NCI-H2171 (cell line): ENCODE measurements at places on chromosomes 12 and 14.

DNA sequence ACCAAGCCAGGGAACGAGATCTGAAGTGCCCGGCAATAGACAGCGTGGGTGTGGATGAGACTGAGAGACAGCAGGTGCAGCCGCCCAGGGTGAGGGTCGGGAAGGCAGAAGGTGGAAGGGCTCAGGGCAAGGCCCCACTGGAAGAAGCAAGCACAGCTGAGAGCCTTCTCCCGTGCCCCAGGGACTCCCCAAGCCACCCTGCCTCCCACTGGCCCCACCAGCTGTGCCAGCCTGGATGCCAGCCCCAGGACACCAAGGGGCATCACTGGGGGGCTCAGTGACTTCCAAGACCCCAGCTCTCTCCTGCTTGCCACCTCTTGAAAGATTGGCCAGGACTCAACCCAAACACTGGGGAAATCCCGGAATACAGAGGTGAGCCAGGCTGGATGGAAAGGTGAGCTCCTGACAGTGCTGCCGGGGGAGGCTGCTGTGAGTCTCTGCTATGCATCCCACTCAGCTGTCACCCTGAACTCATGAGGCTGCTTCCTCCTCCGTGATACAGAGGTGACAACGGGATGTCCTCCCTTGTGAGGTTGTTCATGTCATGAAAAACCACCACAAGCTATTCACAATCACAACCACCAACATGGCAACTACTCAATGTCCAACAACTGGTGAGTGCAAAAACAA, 13.8 kb downstream of the TESC start:
- no peak for DNase-seq

DNA sequence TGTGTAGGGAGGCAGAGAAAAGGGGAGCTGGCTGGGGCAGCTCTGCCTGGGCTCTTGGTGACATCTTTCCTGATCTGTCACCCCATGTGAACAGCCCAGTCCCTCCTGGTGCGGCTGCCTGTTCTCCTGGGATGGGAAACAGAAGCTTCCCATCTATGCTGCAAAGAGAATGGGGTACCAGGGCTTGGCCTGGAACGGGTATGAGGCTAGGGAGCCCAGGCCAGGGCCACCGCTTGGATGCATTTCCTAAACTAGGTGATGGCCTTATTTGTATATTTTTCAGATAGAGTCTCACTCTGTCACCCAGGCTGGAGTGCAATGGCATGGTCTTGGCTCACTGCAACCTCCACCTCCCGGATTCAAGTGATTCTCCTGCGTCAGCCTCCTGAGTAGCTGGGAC, 48.6 kb upstream of the PRMT8 start:
- DNase-seq, result no peak

DNA sequence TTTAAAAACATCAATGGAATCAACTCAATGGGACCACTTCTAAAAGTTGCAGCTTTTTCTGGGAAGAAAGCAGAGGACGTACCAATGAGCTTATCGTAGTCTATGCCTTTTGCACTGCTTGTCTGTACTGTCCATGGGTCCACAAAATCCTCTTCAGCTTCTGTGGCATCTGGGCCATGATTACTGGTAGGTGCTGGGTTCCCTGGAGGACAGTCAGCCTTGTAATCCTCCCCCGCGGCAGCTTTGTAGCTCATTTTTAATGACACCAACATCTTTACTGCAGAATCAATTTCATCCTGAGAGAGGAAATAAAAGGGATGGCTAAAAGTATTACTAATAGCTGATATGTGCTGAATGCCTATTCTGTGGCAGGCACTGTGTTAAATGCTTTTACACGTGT, 38.5 kb downstream of the SLC25A47 start:
- DNase-seq, result no peak

GRCh38 chr12:109147954-109148353, 31.6 kb downstream of the ACACB start:
- DNase-seq, result no peak

GRCh38 chr14:73809391-73809790, 42.2 kb upstream of the PTGR2 start:
- DNase-seq, result no peak

GRCh38 chr14:104137297-104138097, 890 bp upstream of the KIF26A start:
- DNase-seq, result peak; percentile 73

- no peak for DNase-seq
Observed at GRCh38 chr12:109356577-109356976, 8.9 kb downstream of the MYO1H start.

- DNase-seq, result no peak
Observed at GRCh38 chr14:24859559-24859958, 190.4 kb downstream of the STXBP6 start.

GRCh38 chr14:93929048-93929535, 1.9 kb downstream of the FAM181A start:
- DNase-seq, result no peak

GRCh38 chr12:3355378-3355900, 135.6 kb upstream of the PRMT8 start:
- no peak for DNase-seq

DNA sequence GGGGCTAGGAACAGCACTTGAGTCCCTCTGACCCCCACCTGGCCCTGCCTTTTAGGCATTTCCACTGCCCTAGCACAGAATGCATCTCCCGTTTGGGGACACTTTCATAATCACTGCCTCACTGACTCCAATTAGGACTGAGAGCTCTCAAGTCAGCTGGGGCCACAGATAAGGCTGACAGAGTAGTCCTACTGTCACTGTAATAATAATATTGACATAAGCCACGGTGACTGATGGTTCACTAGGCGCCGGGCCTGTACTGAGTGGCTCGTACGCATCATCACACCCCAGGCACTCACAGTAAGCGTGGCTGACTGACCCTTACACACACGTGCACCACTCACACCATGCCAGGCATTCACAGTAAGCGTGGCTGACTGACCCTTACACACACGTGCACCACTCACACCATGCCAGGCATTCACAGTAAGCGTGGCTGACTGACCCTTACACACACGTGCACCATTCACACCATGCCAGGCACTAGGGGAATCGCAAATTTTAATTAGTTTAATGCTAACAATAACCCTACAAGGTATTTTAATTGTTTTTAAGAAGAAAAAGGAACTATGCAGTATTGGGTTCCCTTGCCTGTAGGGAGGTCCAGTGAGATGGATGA, 87.7 kb downstream of the CHGA start:
- no peak for DNase-seq

GRCh38 chr14:104639471-104639870, 34.9 kb upstream of the TMEM179 start:
- DNase-seq, result no peak

- DNase-seq, result no peak
Observed at GRCh38 chr12:71440763-71441748, 1.5 kb downstream of the LGR5 start.

DNA sequence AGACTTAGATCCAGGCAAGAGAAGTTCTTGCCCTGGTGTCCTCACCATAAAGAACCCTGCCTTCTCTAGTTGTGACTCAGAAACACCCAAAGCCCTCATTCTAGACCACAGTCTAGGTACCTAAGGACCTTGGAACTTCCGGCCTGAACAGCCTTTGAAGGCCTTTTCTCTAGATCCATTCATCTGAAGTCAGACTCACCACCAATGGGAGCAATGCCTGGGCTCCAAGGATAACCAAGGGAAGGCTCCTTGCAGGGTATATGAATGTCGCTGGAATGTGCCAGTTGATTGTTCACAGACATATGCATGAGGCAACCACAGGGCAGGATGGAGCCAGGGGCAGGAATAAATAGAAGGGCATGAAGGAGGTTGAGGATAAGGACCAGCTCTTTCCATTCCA, 86.3 kb downstream of the PLCZ1 start:
- no peak for DNase-seq

DNA sequence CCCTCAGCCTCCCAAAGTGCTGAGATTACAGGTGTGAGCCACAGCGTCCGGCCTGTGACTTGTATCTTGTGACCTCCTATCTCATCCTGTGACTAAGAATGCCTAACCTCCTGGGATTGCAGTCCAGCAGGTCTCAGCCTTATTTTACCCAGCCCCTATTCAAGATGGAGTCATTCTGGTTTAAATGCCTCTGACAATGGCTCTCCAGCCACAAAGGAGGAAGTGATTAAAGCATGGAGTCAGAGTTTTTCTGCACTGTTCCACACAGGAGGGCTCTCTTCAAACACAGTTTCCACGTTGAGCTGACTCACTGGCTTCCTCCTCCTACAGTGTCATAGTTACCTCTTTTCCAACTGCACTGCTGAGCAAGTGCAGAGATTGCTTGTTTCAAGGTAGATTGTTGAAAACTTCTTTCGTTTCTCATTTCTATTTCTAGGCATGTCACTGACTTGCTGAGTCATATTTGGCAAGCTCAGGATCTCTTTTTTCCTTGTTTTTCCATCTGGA, 383.8 kb downstream of the PCNX1 start:
- DNase-seq, result no peak

GRCh38 chr14:40292664-40293063, 860.4 kb upstream of the FBXO33 start:
- no peak for DNase-seq

- DNase-seq, result no peak
Observed at GRCh38 chr14:98136012-98136789, 1135.8 kb downstream of the BCL11B start.

DNA sequence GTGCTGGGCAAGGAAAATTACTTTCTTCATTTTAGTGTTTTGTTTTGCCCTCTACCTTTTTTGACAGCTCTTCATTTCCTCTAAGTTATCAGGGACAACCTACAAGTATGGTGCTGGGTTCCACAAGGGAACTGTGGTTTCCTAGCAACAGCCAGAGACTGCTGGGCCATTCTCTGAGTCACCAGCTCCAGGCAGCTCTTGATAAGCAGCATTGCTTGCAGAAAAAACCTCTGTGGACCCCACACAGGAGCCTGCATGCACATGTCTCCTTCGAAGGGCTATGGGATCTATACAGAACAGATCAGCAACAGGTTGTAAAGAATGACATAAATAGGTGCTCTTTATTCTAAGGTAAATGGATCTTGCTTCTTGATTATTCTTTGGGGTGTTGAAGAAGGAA, 81.0 kb upstream of the CCDC196 start:
- DNase-seq, result no peak

DNA sequence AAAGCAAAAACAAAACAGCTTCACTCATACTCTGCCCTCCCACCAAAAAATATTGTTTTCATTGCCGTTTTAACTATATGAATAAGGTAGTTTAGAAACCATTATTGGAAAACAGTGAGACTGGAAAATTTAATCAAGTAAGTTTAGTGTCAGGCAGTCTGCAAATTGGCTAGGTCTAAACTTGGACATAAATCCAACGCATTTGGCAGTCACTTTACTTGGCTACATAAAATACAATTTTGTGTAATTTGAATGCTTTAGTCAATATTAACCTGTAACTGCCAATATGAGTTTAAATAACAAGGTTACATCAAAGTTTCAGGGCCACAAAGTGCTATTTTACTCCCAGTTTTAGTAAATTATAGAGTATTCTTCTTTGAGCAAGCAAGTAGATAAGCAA, 202.3 kb upstream of the SLC38A2 start:
- DNase-seq, result no peak

DNA sequence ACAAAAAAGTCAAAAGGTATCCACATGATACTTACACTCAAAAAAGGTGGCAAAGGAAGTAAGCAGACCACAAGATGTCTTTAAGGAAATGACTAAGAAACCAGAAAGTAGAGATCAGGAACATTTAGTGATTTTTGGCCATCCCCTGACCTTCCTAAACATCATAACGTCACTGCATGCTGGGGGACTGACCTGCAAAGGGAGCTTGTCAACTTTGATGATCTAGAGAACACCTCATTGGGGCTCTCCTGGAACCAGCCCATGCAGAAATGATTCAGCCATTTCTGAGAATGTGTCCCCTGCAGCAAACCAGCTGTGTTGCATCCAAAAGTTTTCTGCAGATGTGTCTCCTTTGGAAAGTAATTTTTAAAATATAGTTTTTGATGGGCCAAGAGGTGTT, 152.2 kb upstream of the RASSF8 start:
- DNase-seq, result no peak

DNA sequence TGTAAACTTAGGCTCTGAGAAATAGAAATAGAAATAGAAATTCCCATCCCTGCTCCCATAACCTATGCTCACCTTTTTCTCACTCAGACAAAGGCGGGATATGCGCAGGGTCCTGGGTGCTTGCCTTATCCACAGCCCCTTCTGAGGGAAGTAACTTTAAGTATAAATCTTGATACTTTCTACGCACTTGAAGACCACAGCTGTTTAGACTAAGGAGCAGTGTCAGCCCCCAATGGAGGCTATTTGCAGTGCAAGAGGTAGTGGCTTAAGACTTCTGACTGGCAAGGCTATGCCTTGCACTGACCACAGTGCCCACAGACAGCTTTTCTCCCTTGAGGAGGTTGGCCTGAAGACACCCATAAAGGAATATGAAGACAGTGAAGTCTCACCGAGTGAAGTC, 35.2 kb downstream of the ASCL1 start:
- DNase-seq, result no peak

DNA sequence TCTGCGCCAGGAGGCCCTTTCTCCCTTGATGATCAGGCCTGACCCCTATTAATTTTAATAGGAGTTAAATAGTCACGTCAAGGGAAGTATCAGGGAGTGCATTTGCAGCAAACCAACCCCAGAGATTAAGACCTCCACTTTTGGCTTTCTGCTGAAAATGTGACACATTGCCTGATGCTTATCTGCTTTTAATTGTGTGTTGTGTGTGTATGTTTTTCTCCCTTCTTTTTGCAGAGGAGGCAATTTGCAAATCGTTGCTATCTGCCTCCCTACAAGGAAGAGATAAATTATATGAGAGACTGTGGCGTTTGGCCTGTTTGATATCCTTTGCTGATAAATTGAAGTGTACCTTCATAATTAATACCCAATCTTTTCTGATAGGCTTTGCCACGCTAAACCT, 822.9 kb downstream of the VRK1 start:
- DNase-seq, result no peak

DNA sequence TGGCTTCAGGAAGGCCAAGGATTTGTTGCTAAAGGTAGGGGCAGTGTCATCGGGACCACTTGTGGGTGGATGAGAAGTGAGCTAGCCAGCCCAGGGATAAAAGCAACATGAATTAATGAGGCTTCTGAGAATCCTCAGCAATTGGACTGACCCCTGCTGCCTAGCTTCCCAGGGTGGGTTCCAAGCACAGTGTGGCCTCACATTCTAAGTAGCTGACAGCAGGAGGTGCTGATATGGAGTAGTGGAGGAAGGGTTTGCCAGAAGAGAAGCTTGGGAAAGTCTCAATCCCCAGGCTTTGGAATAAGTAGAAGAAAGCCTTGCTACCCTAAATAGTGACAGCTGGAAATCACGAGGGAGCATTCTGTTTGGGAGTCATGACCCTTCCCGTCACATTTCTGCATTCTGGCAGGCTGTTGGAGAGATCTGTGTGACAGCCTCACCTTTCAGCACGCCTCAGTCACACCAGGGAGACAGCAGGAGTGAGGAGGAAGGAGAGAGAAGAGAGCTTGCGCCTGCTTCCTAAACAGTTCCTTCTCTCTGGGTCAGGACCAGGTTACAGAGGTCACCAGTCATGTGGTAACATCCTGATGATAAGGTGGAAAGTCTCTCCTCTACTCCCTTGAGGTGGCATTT, 31.2 kb downstream of the DACT1 start:
- DNase-seq, result peak; percentile 48

- DNase-seq, result no peak
Observed at GRCh38 chr12:27340971-27341370, 8.3 kb downstream of the BMAL2 start.
